ENCODE measurements at places on chromosomes 4 and X.

DNA sequence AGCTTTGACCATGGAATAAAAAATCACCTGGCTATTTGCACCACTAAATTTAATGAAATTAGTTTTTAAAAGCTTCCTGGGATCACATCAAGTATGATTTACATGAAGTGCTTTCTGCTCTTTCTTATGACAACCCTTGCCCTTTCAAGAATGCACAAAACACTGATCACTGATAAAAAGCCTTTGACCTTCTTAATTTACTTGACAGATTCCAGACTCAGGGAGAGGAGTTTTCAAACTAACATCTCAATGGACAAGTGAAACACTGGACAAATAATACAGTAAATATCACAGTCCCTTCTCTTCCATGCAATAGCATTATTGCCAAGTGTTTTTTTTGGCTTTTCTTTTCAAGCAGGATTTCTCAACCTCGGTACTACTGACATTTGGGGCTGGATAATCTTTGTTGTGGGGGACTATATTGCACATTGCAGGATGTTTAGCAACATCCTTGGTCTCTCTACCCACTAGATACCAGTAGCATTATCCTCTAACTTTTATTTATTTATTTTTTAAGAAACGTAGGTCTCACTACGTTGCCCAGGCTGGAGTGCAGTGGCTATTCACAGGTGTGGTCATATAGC, 86.3 kb downstream of the ZNF827 start:
- DNase-seq = no peak

DNA sequence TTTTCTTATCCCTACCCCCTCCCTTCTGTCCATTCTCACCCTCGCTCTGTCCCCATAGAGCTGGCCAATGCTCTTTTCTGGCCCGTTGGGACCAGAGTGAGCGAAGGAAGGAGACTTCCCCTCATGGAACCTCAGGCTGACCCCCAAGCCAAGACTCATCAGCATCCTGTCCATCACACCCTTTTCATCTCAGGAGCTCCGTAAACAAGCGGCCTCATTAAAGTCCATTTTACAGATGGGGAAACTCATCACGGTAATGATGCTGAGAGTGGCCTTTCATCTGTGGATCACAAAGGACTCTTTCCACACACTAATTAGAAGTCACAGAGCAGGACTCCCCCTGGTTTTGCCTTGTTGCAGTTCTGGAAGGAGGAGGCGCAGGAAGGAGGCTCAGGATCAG, 67.4 kb upstream of the SLC34A2 start:
- no peak for DNase-seq

- DNase-seq = no peak
Measured at GRCh38 chr4:138085736-138086305, 156.3 kb downstream of the SLC7A11 start.

DNA sequence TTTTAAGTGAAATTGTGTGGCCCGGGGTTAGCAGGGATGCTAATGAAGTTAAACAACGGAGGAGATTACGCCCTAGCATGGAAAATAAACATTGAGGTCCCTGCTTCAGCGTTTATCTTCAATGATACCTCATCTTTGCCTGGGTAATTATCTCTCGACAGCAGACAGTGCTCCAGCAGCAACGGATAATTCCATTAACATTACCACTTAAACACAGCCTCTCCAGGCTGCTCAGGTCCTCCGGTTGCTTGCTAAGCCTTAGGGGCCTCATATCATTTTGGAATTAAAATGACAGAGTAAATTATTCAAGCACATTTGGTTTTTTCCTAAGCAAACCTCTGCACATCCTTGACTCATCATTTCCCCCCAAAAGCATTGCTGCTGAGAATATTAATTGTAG, 281.5 kb upstream of the KLF3 start:
- no peak for DNase-seq

DNA sequence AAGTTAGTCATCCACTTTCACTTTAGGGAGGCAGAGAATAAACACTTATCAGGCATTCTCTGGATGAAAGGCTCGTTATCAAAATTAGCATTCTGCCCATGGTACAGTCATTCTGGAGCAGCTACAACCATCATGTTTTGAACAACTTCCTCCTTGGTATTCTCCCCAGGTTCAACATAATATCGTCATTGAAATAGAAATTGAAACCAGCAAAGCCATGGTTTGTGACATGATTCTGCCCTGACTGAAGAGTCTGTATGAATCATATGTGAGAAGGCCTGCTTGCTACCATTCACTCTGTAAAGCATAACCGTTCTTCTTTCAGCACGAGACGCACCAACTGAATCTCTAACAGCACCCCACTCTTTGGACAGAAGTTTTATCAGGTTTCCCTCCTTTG, 127.5 kb upstream of the RADX start:
- DNase-seq = no peak

- no peak for DNase-seq
Measured at GRCh38 chr4:124946696-124947095, 234.2 kb upstream of the ANKRD50 start.

Data from DMS153 (cell line).